NCI-H2081 treated with DMSO at 0.1 percent for 48 hours (cell line): ENCODE measurements at places on chromosomes 6 and 20.

DNA sequence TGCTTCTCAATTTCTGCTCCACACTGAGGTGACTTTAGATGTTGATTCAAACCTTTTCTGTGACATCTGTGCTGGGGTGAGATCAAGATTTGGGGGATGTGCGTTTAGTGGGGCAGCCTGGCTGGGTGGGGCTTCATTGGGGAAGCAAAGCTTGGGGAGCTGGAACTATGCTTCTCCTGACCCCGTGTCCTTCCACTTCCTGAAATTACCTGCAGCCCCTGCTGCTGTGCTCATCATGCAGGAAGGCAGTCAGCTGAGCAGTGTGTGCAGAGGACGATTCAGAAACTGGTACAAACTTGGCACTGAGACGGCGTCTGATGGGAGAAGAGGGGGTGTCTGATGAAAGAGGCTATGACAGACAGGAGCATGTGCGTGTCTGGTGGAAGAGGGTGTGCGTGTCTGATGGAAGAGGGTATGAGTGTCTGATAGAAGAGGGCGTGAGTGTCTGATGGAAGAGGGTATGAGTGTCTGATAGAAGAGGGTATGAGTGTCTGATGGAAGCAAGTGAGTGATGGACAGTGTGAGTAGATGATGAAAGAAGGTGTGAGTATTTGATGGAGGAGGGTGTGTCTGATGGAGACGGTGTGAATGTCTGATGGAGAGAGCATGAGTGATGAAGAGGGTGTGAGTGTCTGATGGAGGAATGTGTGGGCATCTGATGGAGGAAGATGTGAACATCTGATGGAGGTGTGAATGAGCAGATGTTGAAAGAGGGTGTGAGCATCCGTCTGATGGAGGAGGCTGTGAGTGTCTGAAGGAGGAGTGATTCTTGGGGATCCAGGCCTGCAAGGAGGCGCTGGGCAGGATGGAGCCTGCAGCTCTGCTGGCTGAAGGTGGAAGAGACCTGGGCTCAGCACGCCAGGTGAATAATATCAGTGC, 103.4 kb downstream of the SYCP2 start:
- DNase-seq: no peak

DNA sequence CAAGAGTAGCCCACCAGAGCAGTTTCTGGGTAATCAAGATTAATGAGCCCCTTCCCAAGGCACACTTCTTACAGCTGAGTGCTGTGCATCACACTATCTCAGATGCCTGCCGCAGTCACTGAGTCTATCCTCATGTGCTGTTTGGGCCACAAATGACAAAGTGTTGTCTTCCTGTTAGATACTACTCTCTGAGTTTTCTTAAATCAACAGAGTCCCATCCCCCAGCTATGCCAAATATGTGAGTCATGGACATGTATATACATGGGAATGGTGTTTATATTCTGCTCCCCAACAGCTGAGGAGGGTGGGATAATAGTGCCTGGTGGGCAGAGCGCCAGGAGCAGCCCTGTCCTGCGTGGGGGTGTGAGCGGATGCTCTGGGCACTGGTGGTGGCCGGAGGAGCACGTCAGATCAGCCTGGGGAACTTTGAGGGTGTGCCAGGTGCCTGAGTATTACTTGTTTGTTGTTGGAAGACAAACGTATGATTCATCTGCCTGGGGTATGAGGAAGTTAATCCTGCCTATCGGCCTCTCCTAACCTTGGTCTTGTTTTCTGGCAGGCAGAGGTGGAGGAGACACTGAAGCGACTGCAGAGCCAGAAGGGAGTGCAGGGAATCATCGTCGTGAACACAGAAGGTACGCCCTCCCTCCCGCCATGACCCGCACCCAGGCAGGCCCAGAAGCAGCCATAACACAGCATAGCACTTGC, 9.6 kb downstream of the DYNLRB1 start:
- no peak for DNase-seq

DNA sequence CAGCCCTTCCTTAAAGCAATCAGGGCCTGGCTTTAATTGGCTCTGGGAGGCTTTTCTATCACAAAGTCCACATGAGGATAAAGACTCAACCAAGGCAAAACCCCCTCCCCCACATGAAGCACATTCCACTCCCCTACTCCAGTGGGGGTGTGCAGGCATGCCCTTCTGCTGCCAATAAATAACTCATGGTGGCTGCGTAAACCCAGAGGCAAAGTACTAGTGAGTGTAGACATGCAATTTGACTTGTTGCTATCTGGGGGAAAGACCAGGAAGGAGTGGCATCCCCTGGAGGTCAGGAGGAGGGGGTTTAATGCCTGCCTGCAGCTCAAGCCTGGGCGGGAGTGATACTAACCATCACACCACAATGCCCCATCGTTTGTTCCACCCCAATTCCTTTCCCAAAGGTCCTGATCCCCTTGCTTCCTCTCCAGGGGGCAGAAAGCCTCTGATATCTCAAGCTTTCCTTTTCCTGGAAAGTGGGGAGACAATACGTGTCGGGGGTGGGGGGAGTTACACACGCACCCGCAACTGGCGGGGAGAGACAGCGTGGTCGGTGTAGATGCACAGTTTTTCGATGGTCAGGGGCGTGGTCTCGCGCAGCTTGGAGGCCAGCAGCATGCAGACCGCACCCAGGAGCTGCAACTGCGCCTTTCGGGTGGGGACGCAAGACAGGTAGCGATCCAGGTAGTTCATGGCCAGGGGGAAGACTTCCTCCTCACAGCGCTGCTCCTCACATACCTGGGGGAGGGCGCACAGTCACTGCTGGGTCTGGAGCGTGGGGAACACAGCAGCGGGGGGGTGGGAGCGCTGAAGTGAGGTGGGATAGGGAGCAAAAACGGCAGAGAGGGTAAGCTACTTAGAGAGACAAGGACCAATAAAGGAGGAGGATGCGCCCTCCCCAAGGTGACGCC, 1.5 kb downstream of the CCND3 start:
- no peak for DNase-seq

- no peak for DNase-seq
Observed at GRCh38 chr6:85058806-85059205, 294.4 kb upstream of the TBX18 start.

- DNase-seq: no peak
Observed at GRCh38 chr20:13703265-13703664, 64.5 kb upstream of the TASP1 start.

DNA sequence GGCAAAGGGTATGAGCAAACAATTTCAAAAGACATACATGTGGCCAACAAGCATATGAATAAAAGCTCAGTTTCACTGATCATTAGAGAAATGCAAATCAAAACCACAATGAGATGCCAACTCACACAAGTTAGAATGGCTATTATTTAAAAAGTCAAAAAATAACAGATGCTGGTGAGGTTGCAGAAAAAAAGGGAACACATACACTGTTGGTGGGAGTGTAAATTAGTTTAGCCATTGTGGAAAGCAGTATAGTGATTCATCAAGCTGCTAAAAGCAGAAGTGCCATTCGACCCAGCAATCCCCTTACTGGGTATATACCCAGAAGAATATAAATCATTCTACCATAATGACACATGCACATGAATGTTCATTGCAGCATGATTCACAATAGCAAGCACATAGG, 6.7 kb upstream of the KHDC1L start:
- no peak for DNase-seq

DNA sequence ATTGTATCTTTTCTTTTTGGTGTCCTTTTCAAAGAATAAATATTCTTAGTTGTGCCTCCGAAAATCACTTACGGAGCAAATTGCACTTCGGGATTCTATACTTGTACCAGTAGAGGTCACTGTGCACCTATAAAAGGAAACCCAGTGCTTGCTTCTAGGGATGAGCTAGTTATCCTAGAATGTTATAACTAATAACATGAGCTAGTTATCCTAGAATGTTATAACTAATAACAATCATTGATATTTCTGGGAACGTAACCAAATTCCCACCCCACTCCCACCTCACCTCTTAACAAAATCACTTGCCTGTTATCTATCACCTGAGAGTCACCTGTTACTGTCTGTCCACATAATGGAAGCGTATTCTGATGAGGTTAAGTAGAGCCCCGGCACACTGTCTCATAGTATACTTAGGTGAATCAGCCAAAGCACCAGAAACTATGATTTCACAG, 126.9 kb upstream of the TIAM2 start:
- no peak for DNase-seq

DNA sequence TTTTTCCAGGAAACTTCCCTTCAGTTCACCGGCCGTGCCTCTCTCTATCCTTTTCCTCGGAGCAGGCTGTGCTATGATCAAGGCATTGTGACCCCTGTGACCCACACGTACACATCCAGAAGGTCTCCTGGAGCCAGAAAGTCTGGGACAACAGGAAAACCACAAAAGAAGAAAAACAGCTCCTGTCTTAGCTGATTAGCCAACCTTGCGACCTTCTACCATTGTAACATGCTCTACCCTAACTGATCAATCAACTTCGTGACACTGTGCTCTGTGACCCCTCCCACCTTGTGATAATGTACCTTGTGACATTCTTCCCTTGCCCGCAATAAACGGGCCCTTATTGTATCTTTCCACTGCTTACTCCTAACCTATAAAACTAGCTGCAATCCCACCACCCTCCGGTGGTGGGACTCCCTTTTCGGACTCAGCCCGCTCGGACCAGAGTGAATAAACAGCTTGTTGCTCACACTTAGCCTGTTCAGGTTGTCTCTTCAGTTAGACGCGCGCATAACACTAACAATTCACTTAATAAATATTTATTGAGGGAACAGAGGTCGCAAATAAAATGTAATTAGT, 24.2 kb downstream of the ZNF311 start:
- peak; percentile 11 for DNase-seq

DNA sequence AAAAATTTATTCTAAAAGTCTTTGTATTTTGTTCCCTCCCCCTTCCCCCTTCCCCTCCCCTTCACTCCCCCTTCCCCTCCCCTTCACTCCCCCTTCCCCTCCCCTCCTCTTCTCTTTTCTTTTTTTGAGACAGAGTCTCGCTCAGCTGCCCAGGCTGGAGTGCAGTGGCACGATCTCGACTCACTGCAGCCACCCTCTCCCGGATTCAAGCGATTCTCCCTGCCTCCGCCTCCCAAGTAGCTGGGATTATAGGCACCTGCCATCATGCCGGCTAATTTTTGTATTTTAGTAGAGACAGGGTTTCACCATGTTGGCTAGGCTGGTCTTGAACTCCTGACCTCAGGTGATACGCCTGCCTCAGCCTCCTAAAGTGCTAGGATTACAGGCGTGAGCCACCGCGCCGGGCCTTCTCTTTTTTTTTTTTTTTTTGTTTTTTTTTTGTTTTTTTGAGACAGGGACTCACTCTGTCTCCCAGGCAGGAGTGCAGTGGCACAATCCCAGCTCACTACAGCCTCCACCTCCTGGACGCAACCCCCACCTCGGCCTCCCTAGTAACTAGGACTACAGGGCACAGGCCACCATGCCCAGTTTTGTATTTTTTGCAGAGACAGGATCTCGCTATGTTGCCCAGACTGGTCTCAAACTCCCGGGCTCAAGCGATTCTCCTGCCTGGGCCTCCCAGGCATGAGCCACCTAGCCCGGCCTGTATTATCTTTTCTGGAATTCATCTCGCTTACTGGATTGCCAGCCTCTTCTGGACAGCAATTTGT, 1.1 kb upstream of the AFG1L start:
- no peak for DNase-seq

GRCh38 chr6:119717942-119718341, 368.4 kb upstream of the MAN1A1 start:
- DNase-seq: no peak

- no peak for DNase-seq
Observed at GRCh38 chr6:30344191-30344867, 627 bp upstream of the RPP21 start.

DNA sequence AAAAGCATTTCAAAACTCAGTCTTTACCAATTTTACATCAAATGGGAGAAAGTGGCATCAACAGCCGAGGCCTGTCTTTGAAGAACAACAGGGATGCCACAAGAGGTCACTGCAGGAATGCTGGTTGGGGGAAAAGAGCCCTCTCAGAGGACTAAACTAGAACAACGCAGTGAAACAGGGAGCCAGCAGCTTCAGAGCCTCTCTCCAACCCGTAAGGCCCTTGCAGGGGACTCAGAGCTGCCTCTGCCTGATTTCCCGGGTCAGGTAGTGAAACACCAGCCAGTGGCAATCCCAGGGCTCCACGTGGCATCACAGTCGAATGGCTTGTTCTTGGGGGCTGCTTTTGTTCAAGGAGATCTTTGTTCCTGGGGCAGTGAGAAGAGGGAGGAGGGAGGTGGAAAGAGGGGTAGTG, 55.0 kb upstream of the KCNK16 start:
- no peak for DNase-seq

DNA sequence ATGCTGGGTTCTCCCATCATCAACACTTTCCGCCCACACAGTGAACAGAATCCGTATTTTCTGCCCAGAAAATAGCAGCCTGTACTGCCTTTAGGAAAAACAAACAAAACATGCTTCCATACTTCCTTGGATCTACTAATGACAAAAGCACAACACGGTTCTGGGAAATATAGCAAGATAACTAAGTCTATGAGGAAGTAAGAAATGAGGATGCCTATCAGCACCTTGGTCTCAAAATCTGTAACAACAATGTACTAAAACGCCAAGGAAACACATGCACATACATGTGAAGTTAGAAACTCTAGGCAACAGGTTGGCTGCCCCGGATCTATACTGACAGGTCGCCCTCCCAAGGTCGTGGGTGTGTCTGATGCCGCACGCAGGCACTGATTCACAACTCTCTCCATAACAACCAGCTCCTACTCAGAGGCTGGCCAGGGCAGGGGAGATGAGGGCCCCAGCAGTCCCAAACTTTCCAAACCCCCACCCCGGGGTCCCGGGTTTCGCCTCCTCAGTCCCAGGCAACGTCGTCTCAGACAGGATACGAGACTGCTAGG, 710 bp downstream of the BTBD9 start:
- no peak for DNase-seq

GRCh38 chr20:47019121-47019824, 124.6 kb downstream of the EYA2 start:
- no peak for DNase-seq

GRCh38 chr20:13468166-13468565, 170.6 kb downstream of the TASP1 start:
- no peak for DNase-seq

- DNase-seq: no peak
Observed at GRCh38 chr6:31728767-31729514, at the start of gene DDAH2. DDAH2 (minus strand) TSS chr6:31729299; CDS start chr6:31729161, 138 bp downstream.

DNA sequence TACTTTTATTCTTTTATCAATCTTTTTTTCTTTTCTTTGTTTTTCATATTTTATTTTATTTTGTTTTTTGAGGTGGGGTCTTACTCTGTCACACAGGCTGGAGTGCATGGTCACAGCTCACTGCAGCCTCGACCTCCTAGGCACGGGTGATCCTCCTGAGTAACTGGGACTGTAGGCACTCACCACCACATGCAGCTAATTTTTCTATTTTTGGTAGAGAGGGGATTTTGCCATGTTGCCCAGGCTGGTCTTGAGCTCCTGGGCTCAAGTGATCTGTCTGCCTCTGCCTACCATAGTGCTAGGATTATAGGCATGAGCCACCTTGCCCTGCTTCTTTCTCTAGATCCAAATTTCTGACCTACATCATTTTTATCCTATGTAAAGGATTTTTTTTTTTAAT, 153.2 kb downstream of the CDKAL1 start:
- no peak for DNase-seq

DNA sequence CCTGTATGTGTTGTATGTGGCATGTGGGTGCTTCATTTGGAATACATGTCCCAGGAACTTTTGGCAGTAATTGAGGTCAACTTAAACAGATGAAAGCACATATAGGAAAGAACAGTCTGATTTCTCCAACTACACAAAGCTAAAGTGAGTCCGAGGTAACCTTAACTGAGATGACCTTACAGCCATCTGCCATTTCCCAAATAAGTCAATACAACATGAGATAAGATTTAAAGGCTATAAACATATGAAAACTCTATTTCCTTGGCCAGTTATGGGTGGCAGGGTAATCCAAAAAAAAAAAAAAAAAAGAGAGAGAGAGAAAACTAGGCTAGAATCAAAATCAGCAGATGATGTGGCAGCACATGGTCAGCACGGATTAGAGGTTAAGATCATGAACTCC, 1068.3 kb downstream of the KHDRBS2 start:
- no peak for DNase-seq
